ENCODE measurements at places on chromosomes 6 and 20.
A peak's percentile ranks its signal among the peaks of the same experiment; 100 is the strongest.

GRCh38 chr6:159151266-159151855, 17.8 kb upstream of the FNDC1 start:
- H3K27me3 ChIP-seq, result no peaks in the 10 kb centered on the region
- no peaks in the 10 kb centered on the region for H3K4me1 ChIP-seq
- DNase-seq, result peak; percentile 50
- no peak overlapping the region for H3K27ac ChIP-seq
- H3K4me3 ChIP-seq, result no peak overlapping the region
- no peaks in the 10 kb centered on the region for H3K36me3 ChIP-seq

DNA sequence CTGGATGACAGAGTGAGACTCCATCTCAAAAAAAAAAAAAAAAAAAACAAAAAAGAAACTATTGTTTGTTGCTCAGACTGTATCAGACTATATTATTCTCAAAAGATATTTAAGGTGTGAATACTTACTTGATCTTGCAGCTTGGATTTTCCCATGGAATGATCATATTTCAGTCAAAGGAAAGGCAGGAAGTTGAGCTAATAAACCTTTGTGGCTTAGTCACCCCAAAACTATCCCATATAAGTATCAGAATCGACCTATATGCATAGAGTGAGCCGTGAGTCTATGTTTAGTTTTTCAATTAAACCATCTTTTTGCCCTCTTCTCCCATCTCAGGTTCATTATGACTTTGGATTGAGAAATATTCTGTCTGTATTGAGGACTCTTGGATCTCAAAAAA, 152.6 kb downstream of the DNAH8 start:
- H3K27me3 ChIP-seq, result no peaks in the 10 kb centered on the region
- H3K27ac ChIP-seq, result no peak overlapping the region
- no peaks in the 10 kb centered on the region for H3K36me3 ChIP-seq
- no peak overlapping the region for H3K4me3 ChIP-seq
- no peaks in the 10 kb centered on the region for H3K4me1 ChIP-seq

GRCh38 chr6:155314773-155315515, 660 bp upstream of the TFB1M start:
- H3K27ac ChIP-seq, result peak overlapping the region; percentile 29
- H3K4me1 ChIP-seq, result no peaks in the 10 kb centered on the region
- peak overlapping the region; percentile 92 for H3K4me3 ChIP-seq
- no peaks in the 10 kb centered on the region for H3K27me3 ChIP-seq

GRCh38 chr6:3455569-3456394, 1.1 kb downstream of the SLC22A23 start:
- peak overlapping the region; percentile 74 for H3K4me3 ChIP-seq
- no peak overlapping the region for H3K27ac ChIP-seq
- peak; percentile 55 for DNase-seq
- peaks cover 78% of the 10 kb centered on the region for H3K27me3 ChIP-seq
- peaks cover 29% of the 10 kb centered on the region for H3K4me1 ChIP-seq

DNA sequence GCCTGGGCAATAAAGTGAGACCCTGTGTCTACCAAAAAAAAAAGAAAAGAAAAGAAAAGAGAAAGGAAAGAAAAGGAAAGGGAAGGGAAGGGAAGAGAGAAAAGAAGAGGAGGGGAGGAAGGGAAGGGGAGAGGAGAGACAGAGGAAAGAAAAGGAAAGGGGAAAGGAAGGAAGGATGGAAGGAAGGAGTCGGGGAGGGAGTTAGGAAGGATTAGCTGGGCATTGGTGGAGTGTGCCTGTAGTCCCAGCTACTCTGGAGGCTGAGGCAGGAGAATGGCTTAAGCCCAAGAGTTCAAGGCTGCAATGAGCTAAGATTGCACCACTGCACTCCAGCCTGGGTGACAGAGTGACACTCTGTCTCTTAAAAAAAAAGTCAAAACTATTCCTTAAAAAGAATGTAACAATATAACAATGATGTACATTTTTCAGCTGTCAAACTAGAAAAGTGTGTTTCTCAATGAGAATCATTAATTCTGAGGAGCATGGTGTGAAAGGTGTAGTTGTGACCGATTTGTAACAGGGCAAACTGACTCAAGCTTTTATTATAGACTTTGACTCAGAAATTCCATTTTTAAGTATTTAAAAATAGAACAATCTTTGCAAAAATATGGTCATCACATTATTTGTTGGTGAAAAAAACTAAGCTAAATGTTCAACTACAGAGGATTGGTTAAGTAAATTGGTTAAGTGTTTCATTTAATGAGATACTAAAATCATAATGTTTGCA, 14.7 kb downstream of the SNRPB start:
- H3K36me3 ChIP-seq, result peaks cover 10% of the 10 kb centered on the region
- H3K4me3 ChIP-seq, result no peak overlapping the region
- no peaks in the 10 kb centered on the region for H3K4me1 ChIP-seq
- H3K27ac ChIP-seq, result no peak overlapping the region
- H3K27me3 ChIP-seq, result no peaks in the 10 kb centered on the region

GRCh38 chr6:107118976-107119375, 3.7 kb upstream of the BEND3 start:
- peaks cover 10% of the 10 kb centered on the region for H3K4me1 ChIP-seq
- no peak for DNase-seq
- no peak overlapping the region for H3K27ac ChIP-seq
- H3K36me3 ChIP-seq, result no peaks in the 10 kb centered on the region

- H3K27ac ChIP-seq, result no peak overlapping the region
- DNase-seq, result no peak
- no peak overlapping the region for H3K4me3 ChIP-seq
- H3K36me3 ChIP-seq, result no peaks in the 10 kb centered on the region
These were observed 181.6 kb downstream of the PLCB4 start for GRCh38 chr20:9250511-9250910.

GRCh38 chr20:1934721-1935573, 39.7 kb downstream of the SIRPA start:
- no peaks in the 10 kb centered on the region for H3K27me3 ChIP-seq
- no peaks in the 10 kb centered on the region for H3K4me1 ChIP-seq
- no peak overlapping the region for H3K4me3 ChIP-seq
- no peak overlapping the region for H3K27ac ChIP-seq
- H3K36me3 ChIP-seq, result no peaks in the 10 kb centered on the region

DNA sequence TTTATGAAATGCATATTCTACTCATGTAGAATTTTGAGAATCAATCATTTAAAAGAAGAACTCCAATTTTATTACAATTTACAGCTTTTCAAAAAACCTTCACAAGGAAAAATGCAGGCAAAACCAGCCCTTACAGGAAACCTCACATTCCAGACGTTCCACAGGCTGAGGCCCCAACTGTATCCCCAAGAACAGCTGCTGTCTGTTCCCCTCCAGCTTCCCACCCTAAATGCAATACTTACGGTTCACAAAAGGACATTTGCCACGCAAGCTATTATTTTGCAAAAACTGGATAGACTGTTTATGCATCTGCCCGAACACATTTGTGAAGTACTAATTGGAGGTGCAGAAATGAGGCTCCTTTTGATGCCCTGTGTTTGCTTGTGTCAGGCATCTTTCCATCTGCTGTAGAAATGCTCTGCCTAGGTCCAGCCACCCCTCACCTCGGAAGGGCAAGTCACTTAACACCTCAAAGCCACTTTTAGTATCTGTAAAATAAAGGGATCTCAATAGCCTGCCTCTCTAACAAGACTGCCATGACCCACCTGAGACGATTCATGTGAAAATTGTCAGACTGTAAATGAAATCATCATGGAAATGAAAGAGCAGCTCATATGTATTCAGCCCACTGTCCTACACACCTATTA, 26.5 kb downstream of the PDE10A start:
- peak; percentile 41 for DNase-seq
- H3K36me3 ChIP-seq, result no peaks in the 10 kb centered on the region
- H3K4me1 ChIP-seq, result peaks cover 34% of the 10 kb centered on the region
- no peaks in the 10 kb centered on the region for H3K27me3 ChIP-seq

GRCh38 chr6:31908791-31909190, 6.9 kb upstream of the ZBTB12 start:
- no peaks in the 10 kb centered on the region for H3K36me3 ChIP-seq
- no peak for DNase-seq
- no peak overlapping the region for H3K27ac ChIP-seq

- peak; percentile 96 for DNase-seq
- H3K4me3 ChIP-seq, result peak overlapping the region; percentile 57
- H3K27me3 ChIP-seq, result peaks cover 100% of the 10 kb centered on the region
- no peak overlapping the region for H3K27ac ChIP-seq
These were observed 1.2 kb upstream of the MAFB start for GRCh38 chr20:40689943-40690835.

GRCh38 chr20:31840906-31841816, 4.2 kb downstream of the FOXS1 start:
- no peaks in the 10 kb centered on the region for H3K27me3 ChIP-seq
- H3K36me3 ChIP-seq, result no peaks in the 10 kb centered on the region
- no peak for DNase-seq
- peaks cover 55% of the 10 kb centered on the region for H3K4me1 ChIP-seq

DNA sequence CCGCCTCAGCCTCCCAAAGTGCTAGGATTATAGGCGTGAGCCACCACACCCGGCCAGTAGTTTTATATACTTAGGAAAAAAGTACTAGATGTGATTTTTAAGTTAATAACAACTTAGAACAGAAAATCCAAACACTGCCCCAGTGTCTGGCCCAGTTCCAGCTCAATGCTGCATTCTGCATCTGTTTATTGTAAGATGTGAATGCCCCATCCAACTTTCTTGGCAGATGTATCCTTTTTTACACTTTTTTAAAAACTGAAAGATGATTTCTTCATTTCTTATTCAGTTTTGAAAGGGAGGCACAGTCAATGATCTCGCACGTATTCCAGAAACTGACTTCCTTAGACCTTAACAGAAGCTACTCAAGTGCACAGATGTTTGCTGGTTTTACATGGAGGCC, 85.6 kb upstream of the SRSF6 start:
- H3K36me3 ChIP-seq, result no peaks in the 10 kb centered on the region
- no peak overlapping the region for H3K4me3 ChIP-seq
- no peak overlapping the region for H3K27ac ChIP-seq

DNA sequence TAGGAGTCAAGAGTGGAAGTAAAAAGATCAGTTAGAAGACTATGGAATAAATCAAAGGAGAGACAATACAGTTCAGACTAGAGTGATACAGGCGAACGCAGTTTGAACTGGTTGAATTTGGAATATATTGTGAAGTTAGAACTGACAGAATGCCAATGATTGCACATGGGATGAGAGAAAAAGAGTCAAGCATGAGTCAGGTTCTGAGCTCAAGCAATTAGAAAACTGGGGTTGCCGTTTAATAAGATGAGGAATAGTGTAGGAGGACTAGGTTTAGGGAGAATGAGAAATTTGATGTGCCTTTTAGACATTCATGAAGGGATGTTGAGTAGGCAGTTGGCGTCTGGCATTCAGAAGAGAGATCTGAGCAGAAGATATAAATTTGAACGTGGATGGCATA, 8.0 kb downstream of the RNF217 start:
- peaks cover 3% of the 10 kb centered on the region for H3K36me3 ChIP-seq
- H3K27ac ChIP-seq, result no peak overlapping the region
- DNase-seq, result no peak
- H3K4me3 ChIP-seq, result no peak overlapping the region

- no peaks in the 10 kb centered on the region for H3K4me1 ChIP-seq
- DNase-seq, result no peak
- H3K36me3 ChIP-seq, result no peaks in the 10 kb centered on the region
- no peak overlapping the region for H3K4me3 ChIP-seq
- no peaks in the 10 kb centered on the region for H3K27me3 ChIP-seq
These were observed 57.0 kb upstream of the CD93 start for GRCh38 chr20:23143098-23143497.

- no peaks in the 10 kb centered on the region for H3K4me1 ChIP-seq
- DNase-seq, result no peak
These were observed 398.8 kb downstream of the RNF144B start for GRCh38 chr6:18785810-18786490.

- no peak overlapping the region for H3K4me3 ChIP-seq
- H3K4me1 ChIP-seq, result no peaks in the 10 kb centered on the region
- no peaks in the 10 kb centered on the region for H3K36me3 ChIP-seq
These were observed 707.8 kb upstream of the FLRT3 start for GRCh38 chr20:15045246-15045645.

DNA sequence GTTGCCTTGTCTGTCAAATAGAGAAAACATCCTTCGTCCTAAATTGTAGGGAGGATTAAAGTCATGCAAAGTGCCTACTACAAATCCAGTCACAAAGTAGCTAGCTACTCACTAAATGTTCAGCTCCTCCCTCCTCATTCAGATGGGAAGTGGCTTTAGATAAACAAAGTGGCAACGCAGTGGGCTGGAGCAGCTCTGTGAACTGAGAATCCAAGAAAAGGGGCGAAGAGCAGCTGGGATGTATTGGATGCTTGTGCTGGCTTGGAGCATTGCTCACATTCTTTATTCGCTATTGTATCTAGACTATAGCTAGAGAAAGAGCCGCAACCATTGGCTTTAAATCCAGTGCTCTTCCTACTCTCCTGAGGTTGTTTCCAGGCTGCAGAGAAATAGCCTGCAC, 10.3 kb downstream of the MOG start:
- DNase-seq, result peak; percentile 81
- H3K27ac ChIP-seq, result peak overlapping the region; percentile 75
- H3K27me3 ChIP-seq, result no peaks in the 10 kb centered on the region
- H3K36me3 ChIP-seq, result no peaks in the 10 kb centered on the region

DNA sequence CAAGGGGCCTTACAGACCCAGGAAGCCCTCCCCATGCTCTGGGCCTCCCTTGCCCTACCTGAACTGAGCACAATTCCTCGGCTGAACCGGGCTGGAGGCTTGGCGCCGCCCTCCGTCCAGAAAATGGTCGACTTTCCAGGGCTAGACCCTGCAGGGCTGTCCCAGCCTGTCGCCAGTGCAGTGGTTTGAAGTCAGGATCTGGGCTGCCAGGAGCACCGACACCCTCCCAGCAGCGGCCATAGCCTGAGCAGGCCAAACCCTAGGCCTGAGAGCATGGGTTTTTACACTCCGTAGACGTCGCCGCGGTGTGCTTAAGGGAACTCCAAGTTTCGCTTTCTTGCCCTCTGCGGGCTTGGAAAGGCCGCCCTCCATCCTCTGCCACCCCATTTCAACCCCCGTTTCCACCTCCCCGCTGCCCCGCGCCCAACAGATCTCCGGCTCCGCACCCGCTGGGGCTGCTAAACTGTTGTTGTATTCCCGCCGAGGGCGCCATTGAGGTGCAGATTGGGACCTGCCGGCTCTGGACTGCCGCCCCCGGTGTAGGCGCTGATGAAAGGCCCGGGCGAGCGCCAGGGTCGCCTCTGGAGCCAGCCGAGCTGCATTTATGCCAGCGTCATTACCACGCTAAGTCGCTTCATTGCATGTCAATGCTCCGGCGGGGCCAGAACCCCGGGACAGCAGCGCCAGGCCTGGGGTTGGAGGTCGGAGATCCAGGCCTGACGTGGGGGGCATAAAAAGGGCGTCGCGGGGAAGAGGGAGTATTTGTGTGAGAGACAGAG, 2.2 kb upstream of the TFAP2A start:
- H3K27ac ChIP-seq, result no peak overlapping the region
- peak overlapping the region; percentile 43 for H3K4me3 ChIP-seq
- H3K4me1 ChIP-seq, result peaks cover 52% of the 10 kb centered on the region
- peak; percentile 75 for DNase-seq
- peaks cover 100% of the 10 kb centered on the region for H3K27me3 ChIP-seq
- H3K36me3 ChIP-seq, result no peaks in the 10 kb centered on the region

GRCh38 chr6:154605882-154606370, 95.4 kb upstream of the CNKSR3 start:
- no peaks in the 10 kb centered on the region for H3K36me3 ChIP-seq
- H3K27me3 ChIP-seq, result no peaks in the 10 kb centered on the region
- no peak overlapping the region for H3K27ac ChIP-seq
- DNase-seq, result no peak
